PC-3 (cell line): ENCODE measurements at places on chromosomes 13 and 19. TPM values are rescaled to one million over a fixed set of nuclear protein-coding genes. Genes with fewer than 3 reads are reported as not detected.

GRCh38 chr19:10713317-10713716, 4.6 kb upstream of the DNM2 start:
- DNase-seq = no peak

GRCh38 chr19:4580961-4581665, 21.6 kb upstream of the SEMA6B start:
- no peak for DNase-seq

DNA sequence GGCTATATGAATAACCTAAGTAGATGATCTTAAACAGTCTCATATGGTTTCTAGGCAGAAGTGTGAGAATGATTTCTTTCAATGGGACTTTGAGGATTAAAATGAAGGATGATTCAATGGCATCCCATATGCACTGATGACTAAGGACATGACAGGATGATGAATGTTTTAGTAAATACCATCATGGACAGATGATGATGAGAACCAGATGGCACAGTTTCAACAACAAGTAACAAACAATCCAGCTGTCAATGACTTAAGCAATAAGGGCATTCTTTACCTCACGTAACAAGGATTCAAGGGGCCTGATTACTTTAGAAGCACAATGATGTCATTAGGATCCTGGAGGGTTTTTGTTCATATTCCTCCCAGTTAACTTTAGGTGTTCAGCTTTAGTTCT, 2678.4 kb downstream of the PCDH9 start:
- DNase-seq = peak; percentile 71

- no peak for DNase-seq
Measured at GRCh38 chr19:10226376-10227025, 4.6 kb downstream of the S1PR2 start.

DNA sequence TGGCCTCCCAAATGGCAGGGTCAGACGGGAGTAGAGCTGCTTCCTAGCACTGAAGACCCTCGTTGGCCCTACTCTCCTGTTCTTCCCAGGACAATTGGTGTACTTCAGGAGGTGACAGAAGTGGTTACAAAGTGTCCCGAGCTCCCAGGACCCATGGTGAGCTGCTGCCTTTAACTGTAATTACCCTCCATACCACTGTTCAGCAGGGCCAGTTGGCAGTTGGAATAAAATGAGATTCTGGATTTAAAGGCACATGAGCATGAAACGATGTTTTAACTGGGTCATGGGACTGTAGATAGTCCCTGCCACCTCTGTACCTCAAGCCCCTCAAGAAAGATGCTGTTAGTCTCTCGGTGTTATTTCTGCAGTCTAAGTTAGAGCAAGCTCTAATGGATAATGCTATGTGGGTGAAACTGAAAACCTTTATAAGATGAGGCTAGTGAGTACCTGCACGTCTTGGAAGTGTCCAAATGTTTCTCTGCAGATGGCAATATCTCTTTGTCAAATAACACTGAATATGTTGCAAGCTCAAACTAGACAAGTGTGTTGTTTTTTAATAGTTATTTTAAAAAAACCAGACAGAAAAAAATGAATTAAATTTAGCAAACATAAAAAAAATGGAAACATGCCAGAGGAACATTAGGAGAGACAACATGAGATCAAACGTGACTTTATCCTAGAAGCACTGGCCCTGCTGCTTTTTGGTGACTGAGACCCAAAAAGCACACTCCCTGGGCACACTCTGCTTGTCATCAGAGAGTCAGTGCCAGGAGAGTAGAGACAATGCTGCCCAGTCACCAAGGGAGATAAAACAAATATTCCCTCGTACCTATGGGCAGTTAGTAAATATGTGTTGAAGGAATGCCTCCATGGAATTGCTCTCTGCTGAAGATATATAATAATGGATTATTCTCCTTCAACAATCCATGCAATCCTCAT, 266.3 kb downstream of the LMO7 start:
- peak; percentile 31 for DNase-seq

Gene FCER2
- not detected in 2 replicates for total RNA-seq

DNA sequence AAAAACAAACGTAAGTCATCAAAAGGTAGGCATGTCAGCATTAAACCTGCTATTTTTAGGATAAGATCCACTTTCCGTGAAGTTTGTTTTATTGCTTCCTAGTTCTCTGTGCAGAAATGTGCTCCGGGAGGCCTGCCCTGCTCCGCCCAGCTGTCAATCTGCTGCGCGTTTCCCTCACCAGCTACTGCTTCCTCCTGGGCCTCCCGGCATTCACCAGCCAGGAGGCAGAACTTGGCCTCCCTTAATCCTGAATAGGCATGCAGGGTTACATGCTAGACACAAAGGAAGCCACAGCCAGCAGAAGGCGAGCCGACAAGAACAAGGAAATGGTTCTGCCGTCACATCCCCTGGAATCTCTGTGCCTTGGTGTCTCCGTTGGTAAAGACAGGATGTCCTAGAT, 386.2 kb downstream of the IRS2 start:
- DNase-seq = no peak

Gene ZNF253
- total RNA-seq = 0.75 and 1.1 TPM in 2 replicates

GRCh38 chr19:39057615-39058014, 25.3 kb upstream of the FBXO27 start:
- DNase-seq = no peak

DNA sequence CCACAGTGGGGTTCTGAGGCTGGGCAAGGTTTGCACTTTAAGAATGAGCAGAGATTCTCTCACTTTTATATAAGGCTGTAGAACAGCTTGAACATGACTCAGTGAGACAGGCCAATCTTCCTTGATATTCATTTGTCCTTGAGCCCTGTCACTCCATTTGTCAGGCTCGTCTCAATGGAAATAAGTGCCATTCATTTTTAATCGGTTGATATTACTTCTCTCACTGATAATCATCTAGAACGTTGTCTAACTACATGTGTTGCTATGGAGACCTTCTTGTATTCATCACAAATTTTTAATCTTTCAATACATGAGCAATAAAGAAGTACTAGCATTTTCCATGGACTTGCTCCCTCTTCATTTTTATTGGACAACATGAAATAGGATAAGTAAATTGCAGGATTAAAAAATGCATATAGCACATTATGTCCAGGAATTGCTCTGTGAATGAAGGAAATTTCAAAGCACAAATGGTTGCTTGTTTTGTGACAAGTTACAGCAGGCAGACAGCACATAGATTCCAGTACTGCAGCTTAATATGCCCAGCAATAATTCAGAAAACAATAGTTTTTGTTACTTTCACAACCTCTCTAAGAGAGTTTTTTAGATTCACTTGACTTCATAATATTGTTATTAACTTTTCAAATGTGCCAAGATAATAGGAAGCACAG, 1178.4 kb upstream of the ATXN8OS start:
- peak; percentile 1 for DNase-seq

DNA sequence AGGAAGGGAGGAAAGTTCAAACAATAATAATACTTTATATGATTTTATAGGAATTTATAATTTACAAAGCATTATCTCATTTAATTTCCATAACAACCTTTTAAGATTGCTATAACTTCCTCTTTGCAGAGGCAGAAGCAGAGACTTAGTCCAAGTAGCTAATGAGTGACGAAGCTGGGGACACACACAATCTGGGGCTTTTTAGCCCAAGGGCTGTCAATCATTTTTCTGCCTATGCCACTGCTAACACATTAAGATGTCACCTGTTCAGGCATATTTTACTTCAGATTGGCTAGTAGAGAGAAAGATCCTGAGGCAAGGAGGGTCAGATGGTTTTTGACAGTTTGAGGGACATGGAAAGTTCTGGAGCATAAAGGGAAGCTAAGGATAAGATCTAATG, 12.6 kb downstream of the SCEL start:
- no peak for DNase-seq

Gene MICU2
- 53.3 and 69.9 TPM in 2 replicates for total RNA-seq

Gene ZNF616
- 3.7 and 3.9 TPM in 2 replicates for total RNA-seq

Gene ZNF284
- total RNA-seq = 0.69 and 0.81 TPM in 2 replicates

Gene AP3D1
- total RNA-seq = 103 and 142 TPM in 2 replicates

Gene MED25
- total RNA-seq = 47.5 and 54.9 TPM in 2 replicates

DNA sequence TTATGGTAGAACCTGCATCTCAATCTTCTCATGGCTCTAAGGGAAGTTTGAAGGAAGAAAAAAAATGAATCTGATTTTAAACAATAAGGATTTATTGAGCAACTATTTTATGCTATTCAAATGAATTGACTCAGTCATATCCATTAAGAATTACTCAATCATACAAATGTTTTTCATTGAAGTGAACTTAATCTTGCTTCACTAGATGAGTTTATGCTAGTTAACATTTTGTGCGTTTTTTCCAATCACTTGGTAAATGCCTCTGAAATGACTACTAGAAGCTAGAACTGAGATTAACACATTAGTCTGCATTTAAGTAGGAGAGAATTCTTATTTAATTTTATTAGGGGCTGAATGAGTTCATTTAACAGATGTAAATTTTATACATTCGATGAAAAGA, 25.2 kb downstream of the RXFP2 start:
- no peak for DNase-seq

DNA sequence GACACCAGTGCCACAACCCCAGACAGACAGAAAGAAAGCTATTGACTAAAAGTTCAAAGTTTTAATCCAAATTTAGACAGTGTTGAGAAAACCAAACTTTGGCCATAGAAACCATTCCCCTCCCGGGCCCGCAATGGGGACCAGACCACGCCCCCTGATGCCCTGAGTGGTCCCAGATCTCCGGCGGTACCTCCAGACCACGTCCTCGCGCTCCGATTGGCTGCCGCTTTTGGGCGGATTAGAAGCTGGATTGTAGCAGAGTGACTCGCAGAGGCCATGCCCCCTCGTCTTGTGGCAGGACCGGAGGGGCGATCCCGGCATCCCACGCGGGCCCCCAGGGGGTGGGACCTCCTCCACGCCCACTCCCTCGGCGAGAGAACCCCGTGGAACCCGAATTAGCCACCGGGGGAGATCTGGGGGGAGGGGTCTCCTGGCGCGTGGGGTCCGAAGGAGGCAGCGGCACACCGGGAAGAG, 797 bp upstream of the HSD17B14 start:
- peak; percentile 82 for DNase-seq

Gene NLRP11
- total RNA-seq = 0.15 and 0.23 TPM in 2 replicates

- DNase-seq = peak; percentile 4
Measured at GRCh38 chr13:61187471-61187870, 228.2 kb downstream of the PCDH20 start.

GRCh38 chr13:110528911-110529310, 32.6 kb downstream of the RAB20 start:
- no peak for DNase-seq

Gene OLFM4
- total RNA-seq = not detected in 2 replicates

GRCh38 chr19:13963603-13964105, 11.3 kb downstream of the DCAF15 start:
- DNase-seq = no peak
